ENCODE measurements at places on chromosomes 2 and 18.

DNA sequence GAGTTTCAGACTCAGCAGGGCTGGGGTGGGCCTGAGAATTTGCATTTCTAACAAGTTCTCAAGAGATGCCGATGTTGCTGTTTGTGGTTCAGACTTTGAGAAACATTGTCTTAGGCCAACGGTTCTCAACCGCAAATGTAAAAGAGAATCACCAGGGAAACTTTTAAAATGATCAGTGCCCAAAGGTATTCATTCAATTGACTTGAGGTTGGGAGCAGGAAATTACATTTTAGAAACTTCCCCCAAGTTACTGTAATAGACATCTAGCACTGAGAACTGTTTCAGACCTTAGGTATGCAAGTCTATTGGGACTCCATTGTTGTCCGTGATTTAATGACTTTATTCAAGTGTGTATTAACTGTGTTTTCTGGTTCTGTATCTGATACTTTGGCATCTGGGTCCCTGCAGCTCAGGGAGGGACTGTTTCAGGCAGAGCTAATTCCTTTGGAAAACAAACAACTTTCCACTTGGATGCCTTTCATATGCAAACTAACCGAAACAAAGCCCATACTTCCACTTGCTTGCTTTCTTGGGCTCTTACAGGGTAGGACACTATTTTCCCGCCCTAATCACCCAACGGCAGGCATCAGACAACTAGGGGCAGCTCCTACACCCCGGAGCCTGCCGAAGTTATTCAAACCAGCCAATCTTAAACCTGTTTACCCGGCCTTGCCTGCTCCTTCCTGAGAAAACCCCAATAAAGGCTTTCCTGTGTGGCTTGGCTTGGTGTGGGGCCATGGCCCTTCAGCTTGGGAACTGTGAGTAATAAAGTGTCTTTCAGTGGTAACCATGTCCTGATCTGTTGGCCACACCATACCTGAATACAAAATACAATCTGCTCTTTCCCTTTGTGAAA, 97.6 kb downstream of the POLE4 start:
- DNase-seq, result no peak

- DNase-seq, result no peak
Observed at GRCh38 chr2:121260370-121261154, 24.4 kb downstream of the TFCP2L1 start.

DNA sequence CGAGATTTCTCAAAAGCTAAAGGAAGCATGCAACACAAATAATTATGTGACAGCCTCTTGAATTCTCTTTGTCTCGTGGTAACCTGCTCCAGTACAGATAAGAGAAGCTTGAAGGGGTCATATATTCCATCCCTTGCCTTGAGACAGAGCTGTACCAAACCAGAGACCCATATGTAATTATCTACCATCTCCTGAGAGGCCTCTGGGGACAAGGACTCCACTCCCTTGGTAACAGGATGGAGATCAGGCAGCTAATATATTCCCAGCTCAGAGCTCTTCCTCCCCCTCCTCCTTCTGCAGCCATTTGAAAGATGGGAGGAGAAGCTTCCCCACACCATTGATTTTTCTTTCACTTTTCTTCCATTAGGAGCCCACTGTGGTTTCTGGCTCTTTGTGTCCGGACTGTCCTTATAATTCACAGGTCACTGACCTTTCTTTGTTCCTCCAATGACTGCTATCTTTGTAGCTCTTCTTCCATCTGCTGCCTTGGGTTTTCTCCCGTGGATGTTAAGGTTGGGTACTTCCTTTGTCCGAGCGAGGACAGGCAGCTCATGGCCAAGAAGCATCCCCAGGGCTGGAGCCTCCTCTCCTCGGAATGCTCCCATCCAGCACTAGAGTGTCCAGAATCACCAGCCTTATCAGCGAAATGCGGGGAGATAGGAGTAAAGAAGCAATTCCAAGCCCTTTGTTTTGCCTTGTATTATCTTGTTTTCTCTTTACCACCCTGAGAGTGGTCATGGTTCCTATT, 72.6 kb upstream of the STPG4 start:
- DNase-seq, result no peak

GRCh38 chr2:161576421-161576820, 47.8 kb upstream of the SLC4A10 start:
- no peak for DNase-seq

- no peak for DNase-seq
Observed at GRCh38 chr2:16568998-16569784, 96.4 kb downstream of the CYRIA start.

- no peak for DNase-seq
Observed at GRCh38 chr2:128367601-128368359, 49.1 kb upstream of the HS6ST1 start.

GRCh38 chr2:29247336-29247914, 132.2 kb downstream of the CLIP4 start:
- no peak for DNase-seq

DNA sequence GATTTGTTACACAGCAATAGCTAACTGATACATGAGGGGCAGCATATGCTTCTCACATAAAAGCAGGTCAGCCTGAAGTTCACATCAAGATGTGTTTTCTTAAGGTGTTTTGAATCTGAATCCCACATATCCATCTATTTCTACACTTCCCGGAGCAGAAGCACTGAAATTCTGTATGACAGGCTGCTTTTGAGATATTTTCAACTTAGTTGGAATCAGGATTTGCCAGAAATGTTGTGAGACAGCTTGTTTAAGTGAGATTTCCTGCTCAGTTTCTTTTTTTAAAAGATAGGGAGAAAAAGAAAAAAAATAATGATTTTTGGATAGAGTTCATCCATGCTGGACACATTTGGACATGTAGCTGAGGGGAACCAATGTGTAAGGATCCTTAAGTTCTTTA, 501.5 kb upstream of the CELF4 start:
- no peak for DNase-seq

DNA sequence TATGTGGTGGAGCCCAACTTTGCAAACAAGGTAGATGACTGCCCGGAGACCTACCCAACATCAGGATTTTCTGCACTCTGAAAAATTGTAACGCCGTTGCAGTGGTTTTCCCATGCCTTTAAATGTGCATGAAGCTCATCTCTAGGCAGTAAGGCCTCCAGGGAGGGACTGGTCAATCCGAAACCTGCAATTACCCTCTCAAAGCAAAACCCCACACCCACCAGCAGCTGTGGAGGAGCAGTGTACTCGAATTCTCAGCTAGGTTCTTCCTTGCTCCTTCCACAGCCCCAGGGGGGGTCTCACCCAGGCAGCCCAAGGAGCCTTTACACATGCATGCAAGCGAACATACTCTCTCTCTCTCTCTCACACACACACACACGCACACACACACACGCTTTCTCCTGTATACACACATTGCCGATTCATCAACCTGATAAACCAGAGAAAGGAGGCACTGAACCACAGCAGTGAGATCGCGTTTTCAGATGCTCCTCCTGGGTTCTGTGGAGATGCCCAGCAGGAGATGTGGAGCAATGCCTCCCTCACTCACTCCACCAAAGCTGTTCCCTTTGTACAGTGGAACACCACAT, 109.2 kb downstream of the VIT start:
- no peak for DNase-seq

DNA sequence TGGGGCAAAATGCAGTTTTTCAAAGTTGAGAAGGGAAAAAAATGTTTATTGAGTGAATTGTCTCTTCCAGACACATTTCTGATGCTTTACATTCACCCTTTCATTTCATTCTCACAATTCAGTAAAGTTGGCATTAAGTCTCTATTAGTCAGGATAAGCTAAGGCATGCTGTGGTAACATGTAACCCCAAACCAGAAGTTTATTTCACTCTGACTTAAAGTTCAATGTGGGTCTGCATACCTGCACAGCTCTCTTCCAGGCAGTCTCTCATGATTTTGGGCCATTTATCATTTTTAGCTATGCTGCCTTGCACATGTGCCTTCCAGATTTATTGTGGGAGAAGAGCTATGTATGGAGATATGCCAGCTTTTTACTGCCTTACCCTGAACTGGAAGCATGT, 48.0 kb downstream of the DDX18 start:
- DNase-seq, result no peak

GRCh38 chr2:236168110-236169080, at the start of gene GBX2:
Gene GBX2 (minus strand): TSS chr2:236168386. CDS start chr2:236167971, 415 bp downstream.
- no peak for DNase-seq

DNA sequence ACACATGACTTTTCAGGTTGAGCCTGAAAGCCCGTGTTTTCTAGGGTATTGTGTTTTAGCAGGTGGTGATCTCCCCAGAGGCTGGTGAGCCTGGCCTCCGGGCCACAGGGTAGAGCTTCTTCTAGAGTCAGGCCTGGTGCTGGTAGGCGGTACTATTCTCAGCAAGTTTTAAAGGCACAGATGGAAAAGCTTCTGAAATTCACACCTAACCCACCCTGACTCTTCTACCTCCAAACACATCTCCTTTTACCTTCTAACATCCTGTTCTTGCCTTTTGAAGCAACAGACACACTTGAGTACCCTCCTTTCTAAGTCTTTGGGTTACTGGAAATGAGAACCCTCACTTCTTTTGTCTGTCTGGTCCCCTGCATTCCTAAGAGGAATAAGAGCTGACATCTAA, 191.1 kb downstream of the SETBP1 start:
- DNase-seq, result no peak

All from stimulated activated CD8-positive, alpha-beta memory T cell treated with anti-CD3 and anti-CD28 coated beads, Interleukin-2, amount 100 ng/mL, for 48 hours (primary cell).